Muscle of arm (tissue), 14 donors: ENCODE measurements at places on chromosomes 3 and 15. TPM values are rescaled to one million over a fixed set of nuclear protein-coding genes. Genes with fewer than 3 reads are reported as not detected.

DNA sequence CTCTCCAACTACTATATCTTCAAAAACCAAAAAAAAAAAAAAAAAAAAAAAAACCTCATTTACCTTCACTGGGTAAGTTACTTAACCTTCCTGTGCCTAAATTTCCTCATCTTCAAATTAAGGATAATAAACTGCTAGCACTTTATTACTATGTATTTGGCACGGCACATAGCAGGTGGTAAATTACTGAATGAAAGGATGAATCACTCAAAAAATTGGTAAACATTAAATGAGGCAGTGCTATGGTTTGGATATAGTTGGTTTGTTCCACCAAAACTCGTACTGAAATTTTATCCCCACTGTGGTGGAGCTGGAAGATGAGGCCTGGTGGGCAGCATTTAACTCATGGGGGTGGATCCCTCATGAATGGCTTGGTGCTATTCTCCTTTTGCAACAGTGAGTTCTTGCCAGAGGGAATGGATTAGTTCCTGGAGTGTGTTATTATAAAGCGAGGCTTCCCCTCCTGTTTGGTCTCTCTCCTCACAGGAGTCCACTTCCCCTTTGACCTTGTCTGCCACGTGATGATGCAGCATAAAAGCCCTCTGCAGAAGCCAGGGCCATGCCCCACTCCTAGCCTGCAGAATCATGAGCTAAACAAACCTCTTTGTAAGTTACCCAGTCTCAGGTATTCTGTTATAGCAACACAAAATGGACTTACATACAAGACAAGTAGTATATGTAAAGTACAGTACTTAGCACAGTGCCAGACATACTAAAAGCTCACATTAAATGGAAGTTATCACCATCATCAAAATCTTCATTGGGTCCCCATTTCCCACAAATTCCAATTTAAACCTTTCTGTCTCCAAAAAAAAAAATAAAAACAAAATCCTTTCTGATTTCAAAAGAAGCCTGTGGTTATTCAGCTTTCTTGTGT lies 20.6 kb downstream of the DCUN1D1 start:
- DNase-seq = no peak

DNA sequence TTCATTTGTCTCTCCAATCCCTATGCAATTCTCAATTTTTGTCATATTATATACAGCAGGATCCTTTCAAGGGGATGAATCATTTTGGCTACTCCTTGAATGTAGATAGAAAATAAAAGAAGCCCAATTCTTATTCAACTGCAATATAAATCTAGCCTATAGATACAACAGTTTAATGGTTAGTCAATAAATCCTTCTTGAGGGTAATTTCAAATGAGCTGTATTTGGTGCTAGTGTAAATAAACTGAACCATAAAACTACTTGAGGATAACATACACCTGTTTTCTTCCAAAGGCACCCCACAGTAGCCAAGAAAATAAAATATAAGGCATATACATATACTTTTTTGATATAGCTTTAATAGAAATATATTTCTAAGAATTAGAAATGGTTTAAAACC lies 830.3 kb downstream of the ROBO1 start:
- no peak for DNase-seq

- peak; percentile 4 for DNase-seq
These were observed 141.0 kb upstream of the MYRIP start for GRCh38 chr3:39668420-39668819.

GRCh38 chr3:71026634-71027578 lies 556.6 kb downstream of the FOXP1 start:
- DNase-seq = no peak

- no peak for DNase-seq
These were observed 86.6 kb upstream of the NEO1 start for GRCh38 chr15:72965671-72966070.

DNA sequence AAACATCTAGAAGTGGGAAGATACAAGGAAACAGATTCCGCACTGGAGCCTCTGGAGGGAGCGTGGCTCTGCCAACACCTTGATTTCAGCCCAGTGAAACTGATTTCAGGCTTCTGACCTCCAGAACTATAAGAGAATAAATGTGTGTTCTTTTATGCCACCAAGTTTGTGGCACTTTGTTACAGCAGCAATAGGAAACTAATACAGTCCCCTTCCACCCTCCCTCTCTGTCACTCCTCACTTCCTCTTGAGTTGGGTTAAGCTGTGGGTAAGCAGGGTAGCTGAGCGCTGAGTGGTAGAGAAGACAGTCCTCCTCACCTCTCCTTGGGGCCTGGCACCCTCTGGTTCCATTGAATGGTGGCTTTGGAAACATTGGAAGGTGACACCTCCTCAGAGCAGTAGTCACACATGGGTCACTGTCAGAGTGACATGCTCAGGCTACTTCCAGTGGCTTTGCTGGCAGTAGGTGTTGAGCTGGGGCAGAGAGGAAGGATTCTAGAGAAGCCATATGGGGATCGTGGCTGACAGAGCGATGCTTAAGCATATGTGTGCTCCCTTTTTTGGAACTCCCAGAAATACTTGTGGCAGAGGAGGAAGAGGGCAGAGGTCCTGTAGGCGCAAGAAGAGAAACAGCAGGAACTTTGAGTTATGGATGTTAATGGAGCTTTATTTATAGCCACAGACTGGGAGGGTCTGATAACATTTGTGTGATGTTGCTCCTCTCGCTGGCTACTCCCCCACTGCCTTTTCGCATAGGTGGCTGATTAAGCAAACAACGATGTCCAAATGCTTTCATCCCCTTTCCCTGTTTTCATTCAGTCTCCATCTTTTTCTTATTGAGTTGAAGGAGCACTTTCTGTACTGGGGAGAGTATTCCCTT lies 14.8 kb upstream of the HCN4 start:
- DNase-seq = no peak

- no peak for DNase-seq
These were observed 116.1 kb downstream of the ULK4 start for GRCh38 chr3:41845826-41846225.

GRCh38 chr3:185115371-185115770 lies 37.5 kb downstream of the C3orf70 start:
- DNase-seq = no peak

DNA sequence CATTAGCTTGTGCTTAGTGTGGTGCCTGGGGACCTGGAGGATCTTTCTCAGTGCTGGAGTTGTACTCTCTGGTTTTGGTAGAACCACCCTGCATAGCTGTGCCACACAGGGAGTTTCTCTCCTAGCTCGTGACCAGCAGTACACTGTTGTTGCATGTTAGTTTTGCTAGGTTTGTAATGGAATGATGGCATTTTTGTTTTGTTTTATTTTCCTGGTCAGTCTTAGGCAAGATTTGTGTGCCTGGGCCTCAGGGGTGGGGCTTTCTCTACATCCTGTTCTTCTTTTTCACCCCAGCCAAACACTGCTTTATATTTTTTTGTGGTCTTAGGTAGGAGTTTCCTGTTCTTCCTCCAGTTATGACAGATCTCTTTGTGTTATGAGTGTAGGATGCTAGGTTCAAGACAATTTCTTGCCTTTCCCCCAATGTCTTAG lies 534.5 kb upstream of the KCNMB2 start:
- DNase-seq = no peak

GRCh38 chr3:114323546-114324254 lies 29.9 kb downstream of the TIGIT start:
- DNase-seq = no peak

DNA sequence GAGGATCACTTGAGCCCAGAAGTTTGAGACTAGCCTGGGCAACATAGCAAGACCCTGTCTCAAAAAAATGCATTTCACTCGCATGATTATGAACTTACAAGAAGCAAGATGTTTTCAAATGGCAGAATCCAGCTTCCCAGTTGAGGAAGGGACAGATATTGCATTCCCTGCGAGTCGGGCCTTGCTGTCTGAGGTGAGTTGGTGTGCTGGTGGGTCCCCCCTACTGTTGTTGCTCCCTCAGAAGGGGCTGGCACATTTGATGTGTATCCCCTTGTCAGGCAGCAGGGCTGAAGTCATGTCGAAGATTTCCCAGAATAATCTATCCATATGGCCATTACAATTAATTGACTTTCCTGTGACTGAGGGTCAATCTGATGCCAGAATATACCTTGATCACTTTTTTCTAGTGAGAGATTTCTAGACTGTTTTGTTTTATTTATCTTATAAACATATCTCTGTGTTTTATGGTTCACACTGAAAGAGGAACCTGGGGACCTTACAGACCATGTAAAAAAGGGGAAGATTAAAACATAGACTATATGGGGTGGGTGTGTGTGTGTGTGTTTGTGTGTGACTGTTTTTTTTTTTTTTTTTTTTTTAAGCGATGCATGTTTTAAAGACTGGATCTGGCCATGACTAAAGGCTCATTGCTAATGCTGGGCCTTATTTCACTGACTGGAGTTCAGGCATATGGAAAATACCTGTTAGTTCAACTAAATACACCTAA lies 112.1 kb upstream of the MRPS22 start:
- no peak for DNase-seq

- DNase-seq = peak; percentile 45
These were observed 74.4 kb upstream of the CTDSPL start for GRCh38 chr3:37787153-37787867.

DNA sequence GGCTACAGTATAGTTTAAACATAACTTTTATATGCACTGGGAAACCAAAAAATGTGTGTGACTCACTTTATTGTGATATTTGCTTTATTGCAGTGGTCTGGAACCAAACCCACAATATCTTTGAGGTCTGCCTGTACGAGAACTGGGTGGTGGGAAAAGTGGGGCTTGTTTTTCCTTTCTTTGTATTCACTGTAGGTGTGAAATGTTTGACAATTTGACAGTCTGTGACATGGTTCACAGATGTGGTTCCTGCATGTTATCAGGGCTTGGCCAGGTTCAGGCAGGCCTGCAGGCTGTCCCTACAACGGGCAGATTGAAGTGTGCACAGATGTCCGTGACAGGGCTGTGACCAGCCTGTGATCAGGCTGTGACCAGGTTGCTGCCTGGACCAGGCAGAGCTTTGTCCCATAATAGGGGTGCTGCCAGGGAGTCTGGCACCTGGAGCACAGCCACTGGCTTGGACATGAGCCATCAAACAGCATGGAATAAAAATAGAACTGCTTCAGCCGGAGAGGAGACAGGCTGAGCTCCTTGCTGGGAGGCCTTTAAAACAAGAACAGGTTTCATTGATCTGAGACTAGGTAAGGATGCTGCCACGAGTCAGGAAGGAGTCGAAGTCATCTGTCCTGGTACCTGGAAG lies 61.0 kb downstream of the KLF13 start:
- no peak for DNase-seq

DNA sequence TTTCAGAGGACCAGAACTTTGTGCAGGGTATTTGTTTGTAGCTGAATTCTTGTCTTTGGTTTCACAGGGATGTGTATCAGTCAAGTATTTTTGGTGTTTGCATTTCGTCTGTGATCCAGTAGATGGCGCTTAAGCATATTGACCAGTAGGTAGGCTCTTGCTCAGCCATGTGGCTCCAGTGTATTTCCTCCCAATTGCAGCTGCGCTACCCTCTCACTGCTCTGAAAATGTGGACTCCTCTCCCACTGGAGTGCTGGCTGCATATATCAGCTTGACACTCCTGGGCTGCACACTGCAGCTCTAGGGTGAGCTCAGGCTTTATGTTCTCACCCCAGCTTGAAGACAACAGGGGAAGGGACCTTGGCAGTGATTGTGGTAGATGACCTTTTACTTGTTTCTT lies 1264.3 kb upstream of the ALCAM start:
- DNase-seq = peak; percentile 28

DNA sequence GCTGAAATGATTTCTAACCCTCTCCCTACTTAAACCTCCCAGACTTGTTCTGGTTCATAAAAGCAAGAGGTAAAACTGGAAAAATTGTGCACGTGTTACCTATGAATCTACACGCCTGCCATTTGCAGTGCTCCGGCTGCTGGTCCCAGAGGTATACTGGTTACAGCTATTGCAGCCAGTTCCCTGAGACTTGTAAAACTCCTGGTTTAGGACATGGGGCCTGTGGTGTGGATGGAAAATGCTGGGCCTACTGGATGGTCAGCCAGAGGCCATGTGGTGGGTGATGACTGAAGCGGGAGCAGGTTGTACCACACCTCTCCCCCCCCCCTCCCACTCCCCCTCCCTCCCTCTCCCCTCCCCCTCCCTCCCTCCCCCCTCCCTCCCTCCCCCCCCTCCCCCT lies 45.0 kb downstream of the SENP2 start:
- DNase-seq = no peak

DNA sequence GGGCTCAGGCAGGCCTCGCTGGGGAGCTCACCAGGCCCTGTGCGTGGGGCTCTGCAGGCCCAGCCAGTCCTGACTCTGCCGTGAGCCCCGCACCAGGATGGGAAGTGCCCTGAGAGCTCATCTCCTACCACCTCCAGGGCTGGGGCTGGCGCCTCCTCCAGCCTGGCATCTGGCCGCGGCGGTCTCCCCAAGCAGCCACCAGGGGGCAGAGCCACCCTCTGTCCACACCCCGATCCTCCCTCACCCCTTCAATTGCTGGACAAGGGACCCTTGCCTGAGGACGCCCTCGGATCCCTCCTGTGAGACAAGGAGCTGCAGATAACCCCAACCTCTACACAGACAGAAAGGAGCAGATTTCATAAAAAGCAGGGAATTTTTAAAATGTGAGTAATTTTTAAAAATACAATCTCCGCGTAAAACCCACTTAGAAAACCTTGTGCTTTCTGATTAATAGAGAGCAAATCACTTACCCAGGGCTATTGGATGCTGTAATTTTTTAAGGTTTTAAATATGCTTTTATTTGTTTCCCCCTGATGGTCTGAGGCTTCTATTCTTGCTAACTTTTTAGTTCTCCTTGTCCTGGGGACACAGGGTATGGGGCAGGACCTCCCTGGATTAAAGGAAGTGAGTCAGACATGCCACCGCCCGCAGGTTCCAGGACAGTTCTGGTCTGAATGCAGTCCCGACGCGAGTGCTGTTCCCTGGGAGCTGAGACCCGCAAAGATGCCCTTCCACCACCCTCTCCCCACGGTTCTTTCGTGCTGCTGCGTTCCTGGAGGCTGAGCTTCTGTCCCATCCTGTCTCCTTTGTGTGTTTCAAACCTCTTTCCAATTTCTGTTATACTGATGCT lies 52.3 kb upstream of the CHRNA7 start:
- peak; percentile 53 for DNase-seq

The TMEM212 gene
- 0.16 TPM for polyA plus RNA-seq

The SLC27A2 gene
- polyA plus RNA-seq = 17.9 TPM

The WWTR1 gene
- polyA plus RNA-seq = 89.5 TPM

The SLC6A11 gene
- 0.37 TPM for polyA plus RNA-seq

The DNAJA4 gene
- 74.9 TPM for polyA plus RNA-seq

The CAPN7 gene
- polyA plus RNA-seq = 28.6 TPM
